ENCODE measurements at places on chromosomes 12 and 14.

- no peak for DNase-seq
These were observed 4.4 kb downstream of the IPO8 start for GRCh38 chr12:30691122-30691879.

DNA sequence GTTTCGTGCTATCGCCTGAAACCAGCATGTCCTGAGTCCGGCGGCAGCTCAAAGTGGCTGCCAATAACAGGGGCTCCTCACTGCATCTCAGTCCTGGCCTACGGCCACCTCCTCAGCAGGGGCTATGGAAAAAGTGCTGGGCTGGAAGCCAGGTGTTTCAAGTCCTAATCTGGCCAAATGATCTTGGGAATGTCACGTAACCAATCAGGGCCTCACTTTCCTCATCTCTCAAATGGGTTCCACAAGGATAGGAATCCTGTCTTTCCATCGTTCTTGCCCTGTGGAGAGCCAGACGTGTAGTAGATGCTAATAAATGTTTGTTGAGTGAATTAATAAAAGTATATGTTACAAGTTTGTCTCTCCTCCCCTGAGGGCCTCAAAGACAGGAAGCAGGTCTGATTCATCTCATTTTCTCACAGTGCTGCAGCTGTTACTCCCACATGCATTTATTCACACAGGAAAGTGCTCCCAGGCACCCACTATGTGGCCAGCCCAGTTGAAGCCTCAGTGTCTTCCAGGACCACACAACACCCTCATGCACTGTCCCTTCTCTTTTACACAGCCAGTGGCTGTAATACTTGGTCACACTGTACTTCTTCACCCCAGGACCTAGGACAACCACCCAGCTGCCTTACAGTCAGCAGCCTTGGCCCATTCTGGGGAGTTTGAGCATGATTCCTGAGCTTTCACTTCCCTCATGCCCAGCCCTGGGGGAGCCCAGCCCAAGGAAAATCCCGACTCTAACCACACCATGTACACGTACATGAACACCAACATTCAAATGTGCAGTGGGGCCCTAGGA is 5.0 kb downstream of the CMKLR1 start:
- peak; percentile 91 for DNase-seq

DNA sequence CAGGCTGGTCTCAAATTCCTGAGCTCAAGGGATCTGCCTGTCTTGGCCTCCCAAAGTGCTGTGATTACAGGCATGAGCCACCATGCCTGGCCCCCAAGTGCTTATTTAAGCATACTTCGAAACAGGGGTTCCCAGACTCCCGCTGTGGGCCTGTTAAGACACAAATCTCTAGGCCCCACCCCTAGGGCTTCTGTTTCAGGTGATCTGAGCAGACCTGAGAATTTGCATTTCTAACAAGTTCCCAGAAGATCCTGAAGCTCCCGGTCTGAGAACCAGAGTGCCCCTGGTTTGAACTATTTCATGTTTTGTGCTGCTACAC is 25.0 kb downstream of the GCH1 start:
- DNase-seq, result no peak

- DNase-seq, result no peak
These were observed 9.0 kb upstream of the CPNE6 start for GRCh38 chr14:24062216-24062980.

DNA sequence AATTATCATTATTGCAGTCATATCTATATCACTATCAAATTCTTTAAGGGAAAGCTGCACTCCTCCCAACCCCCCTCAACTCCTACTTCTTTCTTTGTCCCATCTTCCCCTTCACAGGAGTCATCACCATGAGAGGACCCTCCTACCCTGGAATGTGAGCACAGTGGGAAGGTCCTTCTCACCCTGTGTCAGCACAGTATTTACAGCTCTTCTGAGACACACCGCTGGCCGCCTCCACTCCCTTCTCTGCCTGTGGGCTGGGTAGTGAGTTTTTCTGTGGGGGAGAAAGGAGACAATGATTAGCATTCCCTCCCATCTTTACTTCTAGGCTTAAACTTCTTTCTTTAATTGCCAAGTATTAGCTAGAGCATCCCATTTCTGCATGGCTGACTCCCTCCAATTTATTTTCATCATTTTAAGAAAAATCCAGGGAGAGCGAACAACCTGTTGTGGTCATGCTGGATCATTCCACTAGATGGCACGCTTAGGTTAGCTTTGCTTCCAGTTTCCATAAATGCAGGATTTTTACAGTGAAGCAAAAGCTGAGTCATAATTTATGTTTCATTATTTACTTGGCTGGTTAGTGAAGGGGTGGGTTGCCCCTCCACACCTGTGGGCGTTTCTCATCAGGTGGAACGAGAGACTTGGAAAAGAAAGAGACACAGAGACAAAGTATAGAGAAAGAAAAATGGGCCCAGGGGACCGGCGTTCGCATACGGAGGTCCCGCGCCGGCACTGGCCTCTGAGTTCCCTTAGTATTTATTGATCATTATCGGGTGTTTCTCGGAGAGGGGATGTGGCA is 188.5 kb downstream of the ALX1 start:
- peak; percentile 69 for DNase-seq

DNA sequence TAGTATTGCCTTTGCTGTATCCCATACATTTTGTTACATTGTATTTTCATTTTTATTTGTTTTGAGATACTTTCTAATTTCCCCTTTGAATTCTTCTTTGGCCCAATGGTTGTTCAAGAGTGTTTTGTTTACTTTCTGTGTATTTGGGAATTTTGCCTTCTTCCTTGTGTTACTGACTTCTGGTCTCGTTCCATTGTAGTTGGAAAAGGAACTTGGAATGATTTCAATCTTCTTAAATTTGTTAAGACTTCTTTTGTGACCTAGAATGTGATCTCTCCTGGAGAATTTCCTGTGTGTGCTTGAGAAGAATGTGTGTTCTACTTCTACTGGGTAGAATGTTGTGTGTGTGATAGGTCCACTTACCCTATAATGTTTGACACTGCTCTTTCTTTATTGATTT is 304.4 kb upstream of the RTL1 start:
- DNase-seq, result no peak

GRCh38 chr12:39975374-39975918 is 130.4 kb downstream of the SLC2A13 start:
- DNase-seq, result no peak

DNA sequence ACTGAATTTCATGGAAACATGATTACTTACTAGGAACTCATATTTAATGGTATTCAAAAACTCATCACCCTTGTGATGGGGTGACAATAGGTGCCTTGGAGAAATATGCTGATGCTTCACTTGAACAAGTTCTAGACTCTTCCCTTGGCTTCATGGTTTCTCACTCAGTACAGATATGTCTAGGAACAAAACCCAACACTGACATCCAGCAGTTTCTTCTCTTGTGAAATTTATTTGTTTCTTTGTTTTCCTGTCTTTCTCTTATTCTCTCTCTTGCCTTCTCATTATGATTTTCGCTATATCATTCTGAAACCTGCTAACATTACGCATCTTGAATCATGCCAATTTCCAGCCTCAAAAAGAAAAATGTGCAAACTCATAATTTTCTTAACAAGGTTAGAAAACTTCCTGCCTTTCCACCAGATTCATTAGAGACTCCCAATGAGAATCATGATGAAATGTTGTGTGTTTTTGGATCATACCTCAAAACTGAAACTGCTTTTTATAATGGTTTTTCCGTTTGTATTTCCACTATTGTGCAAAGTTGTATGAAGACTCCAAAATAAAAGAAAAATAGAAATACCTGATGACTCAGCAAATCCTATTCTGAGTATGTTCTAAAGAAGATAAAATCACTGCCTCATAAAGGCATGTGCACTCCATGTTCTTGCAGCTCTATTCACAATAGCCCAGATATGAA is 1021.5 kb downstream of the TMEM121 start:
- no peak for DNase-seq

DNA sequence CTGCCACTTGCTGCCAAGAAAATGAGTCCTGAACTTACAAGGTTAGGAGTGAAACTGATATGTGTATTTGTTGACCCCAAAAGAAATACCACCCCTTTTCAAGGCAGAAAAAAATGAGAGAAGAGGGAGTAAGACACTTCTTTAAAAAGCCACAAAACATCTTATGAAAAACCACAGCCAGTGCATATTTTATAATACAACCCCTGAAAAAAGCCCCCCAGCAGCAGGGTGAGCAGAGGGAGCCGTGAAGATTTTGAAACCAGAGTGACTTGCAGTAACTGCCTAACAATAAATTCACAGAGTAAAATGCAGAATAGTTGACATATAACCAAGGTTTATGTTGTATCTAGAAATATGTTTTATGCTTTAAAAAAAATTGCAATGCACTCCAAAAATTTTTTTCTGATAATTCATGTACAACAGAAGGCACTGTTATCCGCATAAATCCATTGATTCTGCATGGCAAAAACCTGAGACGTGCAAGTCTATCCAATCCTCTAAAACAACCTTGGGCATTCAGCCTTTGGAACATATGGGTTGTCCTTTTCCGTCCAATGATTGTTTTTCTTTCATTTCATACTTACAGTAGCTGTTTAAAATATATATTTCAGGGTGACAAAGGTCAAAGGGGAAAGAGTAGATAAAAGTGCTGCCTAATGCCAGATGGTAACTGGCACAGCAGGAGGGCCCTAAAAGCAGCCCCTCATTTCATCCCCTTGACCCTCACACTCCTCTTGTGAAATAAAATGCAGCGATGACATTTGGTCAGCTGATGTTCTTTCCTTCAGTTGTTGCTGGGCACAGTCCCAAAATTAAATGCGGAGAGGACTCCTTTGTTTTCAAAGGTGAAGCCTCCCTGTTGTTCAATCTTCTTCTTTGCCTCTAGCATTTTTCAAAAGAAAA is 65.3 kb downstream of the IPO8 start:
- DNase-seq, result no peak

- no peak for DNase-seq
These were observed 192.3 kb downstream of the NUAK1 start for GRCh38 chr12:105946493-105946901.

- DNase-seq, result peak; percentile 39
These were observed 52.4 kb downstream of the PHLDA1 start for GRCh38 chr12:75979181-75979580.

DNA sequence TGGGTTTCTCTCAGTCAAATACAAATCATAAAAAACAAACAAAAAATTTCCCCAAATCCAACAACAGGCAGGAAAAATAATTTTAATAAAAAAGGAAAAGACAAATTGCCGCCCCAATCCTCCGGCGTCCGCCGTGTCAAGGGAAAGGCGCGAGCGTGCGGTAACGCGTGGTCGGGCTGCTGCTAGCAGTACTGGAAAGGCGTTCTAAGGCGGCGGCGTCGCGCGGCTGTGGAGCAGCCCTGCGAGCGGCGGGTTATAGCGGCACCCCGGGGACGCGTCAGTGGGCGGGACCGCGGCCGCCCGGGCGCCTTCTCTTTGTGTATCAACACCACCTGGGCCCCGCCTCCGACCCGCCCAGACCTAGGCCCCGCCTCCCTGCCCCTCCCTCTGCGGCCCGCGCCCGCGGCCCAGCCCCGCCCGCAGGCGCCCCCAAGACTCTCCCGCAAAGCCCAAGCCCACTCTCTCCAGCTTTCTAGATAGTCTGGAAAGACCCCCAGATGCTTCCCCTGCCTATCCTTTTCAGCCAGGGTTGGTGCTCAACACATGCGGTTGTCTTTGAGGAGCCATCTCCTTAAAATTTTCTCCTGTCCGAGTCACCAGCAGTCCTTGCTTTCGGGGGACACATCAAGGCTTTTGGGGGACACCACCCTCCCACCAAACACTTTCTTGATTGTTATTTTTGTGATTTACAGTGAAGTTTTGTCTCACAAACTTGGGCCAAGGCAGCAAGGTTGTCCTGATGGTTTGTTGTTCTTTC is at the start of gene SLC38A2:
SLC38A2 (minus strand) TSS at position 230 of the 757 bp plus-strand sequence. CDS start 1,480 bp downstream, outside the sequence.
- DNase-seq, result peak; percentile 95

GRCh38 chr14:29930283-29930682 is 2.6 kb upstream of the PRKD1 start:
- no peak for DNase-seq

DNA sequence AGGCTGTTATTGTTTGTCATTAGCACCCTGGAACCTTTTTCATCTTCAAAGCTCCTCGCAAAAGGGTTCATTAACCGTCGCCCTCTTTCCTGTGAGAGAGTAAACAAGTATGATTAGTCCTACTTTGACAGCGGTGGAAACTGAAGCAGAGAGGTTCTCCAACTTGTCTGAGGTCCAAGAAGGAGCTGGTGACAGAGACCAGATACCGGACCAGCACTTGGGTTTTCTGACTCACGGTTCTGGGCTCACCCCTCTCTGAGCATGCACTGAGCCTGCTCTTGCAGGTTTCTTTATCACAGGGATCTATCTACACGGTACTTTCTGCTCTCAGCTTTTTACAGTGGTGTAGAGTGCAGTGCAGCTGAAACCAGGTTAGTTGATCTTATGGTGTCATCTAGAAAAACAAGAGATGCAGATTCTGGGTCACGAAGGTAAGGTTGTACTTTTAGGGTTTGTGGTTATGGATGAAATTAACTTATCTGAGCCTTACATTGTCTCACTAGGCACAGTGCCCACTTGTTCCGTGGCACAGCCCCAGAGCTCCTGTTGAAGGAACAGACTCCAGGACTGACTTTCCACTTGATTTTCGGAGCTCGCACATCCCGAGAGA is 62.1 kb downstream of the PPP2R5C start:
- DNase-seq, result peak; percentile 85

DNA sequence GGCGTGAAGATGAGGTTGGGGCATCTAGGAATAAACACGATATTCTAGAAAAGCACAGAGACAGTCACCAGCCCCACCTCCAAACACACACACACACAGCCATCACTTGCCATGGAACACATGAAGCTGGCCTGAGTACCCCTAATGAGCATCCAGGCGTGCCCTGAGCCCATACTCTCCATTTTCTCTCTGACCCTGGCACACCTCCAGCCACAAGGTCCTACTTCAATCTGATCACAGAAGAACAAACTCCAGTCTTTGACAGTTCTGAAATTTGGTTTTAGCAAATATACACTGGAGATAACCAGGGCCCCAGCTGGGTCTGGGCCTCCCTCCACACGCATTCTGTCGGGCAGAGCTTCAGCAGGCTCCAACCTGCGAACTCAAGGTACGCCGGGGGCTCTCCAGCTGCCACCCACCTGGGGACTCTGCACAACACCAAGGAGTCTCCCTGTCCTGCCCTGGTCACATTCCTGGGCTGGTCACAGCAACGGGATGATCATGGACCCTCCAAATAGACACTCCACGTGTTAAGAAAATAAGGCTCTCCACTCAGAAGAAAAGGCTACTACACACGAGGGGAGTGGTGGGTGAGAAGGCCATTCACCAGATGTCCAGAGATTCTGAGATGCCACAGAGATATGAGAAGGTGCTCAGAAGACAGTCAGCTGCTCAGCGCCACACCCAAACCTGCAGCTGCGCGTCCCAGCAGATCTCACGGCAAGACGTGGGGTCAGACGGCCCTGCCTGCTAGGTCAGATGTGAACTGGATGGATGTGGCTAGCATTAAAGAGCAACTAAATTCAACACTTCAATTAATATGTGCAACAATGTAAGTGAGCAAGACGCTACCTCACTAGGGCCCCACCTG is 57.0 kb upstream of the PNMA1 start:
- DNase-seq, result no peak

- peak; percentile 3 for DNase-seq
These were observed 80.6 kb upstream of the TMEM233 start for GRCh38 chr12:119512772-119513497.

- DNase-seq, result no peak
These were observed 54.8 kb downstream of the FNTB start for GRCh38 chr14:65041434-65041915.
